ENCODE measurements at places on chromosomes 5 and 9. TPM values are rescaled to one million over a fixed set of nuclear protein-coding genes. Genes with fewer than 3 reads are reported as not detected.
A peak's percentile ranks its signal among the peaks of the same experiment; 100 is the strongest.

- no peaks in the 10 kb centered on the region for H3K27me3 ChIP-seq
- no peak overlapping the region for H3K27ac ChIP-seq
- no peak overlapping the region for H3K4me3 ChIP-seq
These were observed 186.7 kb upstream of the TLX3 start for GRCh38 chr5:171122372-171122771.

GRCh38 chr9:14079440-14079839, 234.5 kb downstream of the NFIB start:
- H3K36me3 ChIP-seq, result no peaks in the 10 kb centered on the region
- no peak overlapping the region for H3K27ac ChIP-seq
- no peak overlapping the region for H3K4me3 ChIP-seq
- H3K4me1 ChIP-seq, result no peaks in the 10 kb centered on the region
- DNase-seq, result no peak
- no peaks in the 10 kb centered on the region for H3K27me3 ChIP-seq

GRCh38 chr5:89560696-89561095, 677.7 kb upstream of the MEF2C start:
- no peak overlapping the region for H3K27ac ChIP-seq
- no peaks in the 10 kb centered on the region for H3K27me3 ChIP-seq
- no peak for DNase-seq

GRCh38 chr5:34867660-34868059, 28.7 kb downstream of the TTC23L start:
- DNase-seq, result peak; percentile 7
- H3K36me3 ChIP-seq, result no peaks in the 10 kb centered on the region
- H3K27me3 ChIP-seq, result no peaks in the 10 kb centered on the region
- no peak overlapping the region for H3K27ac ChIP-seq
- no peak overlapping the region for H3K4me3 ChIP-seq

GRCh38 chr5:178346607-178347334, 114.2 kb upstream of the PHYKPL start:
- H3K27me3 ChIP-seq, result no peaks in the 10 kb centered on the region
- no peak overlapping the region for H3K4me3 ChIP-seq
- no peak for DNase-seq
- no peaks in the 10 kb centered on the region for H3K36me3 ChIP-seq

The ADAMTS13 gene
- 16.8 TPM for polyA plus RNA-seq
